ENCODE measurements at places on chromosomes 6 and 20.

- DNase-seq: no peak
Measured at GRCh38 chr6:130964808-130965604, 98.0 kb downstream of the EPB41L2 start.

DNA sequence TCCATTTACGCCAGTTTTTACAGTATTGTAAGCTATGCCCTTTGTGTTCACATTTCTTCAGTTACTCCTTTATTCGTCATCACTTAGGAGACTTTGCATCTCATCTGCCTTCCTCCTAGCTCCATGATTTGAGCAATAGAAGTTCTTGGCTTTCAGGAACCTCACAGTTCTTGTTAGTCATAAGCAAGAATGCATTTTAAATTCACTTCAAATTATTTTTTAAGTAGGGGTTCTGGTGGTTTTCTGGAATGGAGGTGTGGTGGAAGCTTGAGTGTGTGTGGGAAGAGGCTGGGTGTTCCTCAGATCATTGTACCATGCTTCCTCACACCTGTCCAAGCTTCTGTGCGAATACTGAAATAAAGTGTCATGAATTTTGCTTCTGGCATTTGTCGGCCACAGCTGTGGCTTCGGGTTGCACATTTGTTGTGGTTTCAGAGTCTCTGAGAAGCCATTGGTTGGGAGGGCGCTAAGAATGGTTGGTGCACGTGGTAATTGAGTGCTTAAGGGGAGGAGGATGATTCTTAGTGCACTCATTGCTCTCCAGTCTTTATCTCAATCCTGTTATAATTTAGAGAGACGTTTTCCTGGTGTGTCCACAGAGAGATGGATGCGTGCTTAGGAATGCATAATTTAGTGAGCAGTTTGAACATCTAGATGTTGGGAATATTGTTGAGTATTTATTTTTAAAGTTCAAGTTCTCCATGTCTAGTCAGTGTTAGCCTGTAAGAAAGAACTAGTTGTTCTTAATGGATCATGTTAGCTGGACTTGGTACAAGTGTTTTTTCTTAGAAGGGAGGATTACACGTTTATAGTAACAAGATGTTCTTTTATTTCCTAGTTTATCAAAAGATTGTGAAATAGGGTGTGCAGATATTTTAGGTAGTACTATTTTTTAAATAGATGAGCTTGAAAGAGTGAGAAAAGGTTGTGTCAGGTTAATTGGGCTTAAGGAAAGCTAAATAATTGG, 31.9 kb downstream of the FOXO3 start:
- no peak for DNase-seq

DNA sequence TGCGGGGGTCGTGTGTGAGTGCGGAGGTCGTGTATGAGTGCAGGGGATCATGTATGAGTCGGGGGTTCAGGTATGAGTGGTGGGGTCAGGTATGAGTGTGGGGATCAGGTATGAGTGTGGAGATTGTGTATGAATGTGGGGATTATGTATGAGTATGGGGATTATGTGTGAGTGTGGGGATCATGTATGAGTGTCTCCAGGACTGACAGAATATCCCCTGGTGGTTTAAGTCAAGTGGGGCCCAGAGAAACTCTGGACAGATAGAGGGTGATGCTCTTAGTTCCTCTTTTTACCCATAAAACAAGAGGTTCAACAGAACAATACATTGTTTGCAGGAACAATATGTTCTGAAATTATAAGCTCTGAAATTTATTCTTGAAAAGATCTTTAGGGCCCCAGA, 131.9 kb downstream of the UST start:
- no peak for DNase-seq

DNA sequence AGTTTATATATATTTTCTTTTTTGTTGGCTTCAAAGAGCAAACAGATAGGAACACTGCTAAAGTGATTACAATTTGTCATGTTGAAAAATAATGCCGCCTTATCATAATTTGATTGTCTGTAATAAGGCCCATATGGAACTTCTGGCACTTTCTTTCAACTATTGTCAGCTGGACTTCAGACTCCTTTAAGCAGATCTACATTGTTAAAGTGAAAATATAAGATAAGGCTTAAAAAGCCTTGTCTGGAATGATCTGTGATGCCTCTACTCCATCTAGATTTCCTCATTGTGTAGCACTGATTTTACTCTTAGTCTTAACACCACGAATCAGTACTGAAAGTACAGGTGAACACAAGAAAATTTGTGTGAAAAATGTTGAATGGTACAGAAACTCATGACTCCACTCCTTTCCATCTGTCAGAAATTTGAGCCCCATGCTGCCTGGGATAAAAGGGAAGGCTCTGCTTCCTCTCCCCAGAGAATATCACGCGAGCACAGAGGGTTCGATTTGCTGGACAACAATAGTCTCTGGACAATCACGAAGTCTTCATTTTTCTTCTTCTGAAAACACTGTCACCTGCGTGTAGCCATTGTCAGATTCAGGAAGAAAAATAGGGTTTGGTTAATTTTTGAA, 56.0 kb downstream of the BCAS1 start:
- no peak for DNase-seq

DNA sequence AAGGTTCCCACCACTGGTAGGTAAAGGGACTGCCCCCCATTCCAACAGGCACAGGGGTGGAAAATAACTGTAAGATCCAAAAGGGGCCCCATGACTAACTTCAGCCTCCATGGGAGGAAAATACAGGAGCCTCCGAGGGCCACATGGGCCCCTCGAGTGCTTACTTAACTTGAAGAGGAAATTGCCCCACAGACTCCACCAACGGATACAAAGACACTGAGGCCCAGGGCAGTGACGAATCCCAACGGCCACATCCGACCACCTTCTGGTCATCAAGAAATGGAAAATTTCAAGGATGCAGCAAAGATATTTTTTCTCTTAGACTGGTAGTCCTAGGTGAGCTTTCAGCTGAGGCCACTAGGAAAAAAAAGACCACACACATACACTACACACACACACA, 116.0 kb upstream of the MRPS10 start:
- DNase-seq: no peak

Data from GOT3 (cell line).